ENCODE measurements at places on chromosomes 4 and X.

- DNase-seq, result no peak
Measured at GRCh38 chr4:47221721-47222120, 190.4 kb downstream of the GABRB1 start.

DNA sequence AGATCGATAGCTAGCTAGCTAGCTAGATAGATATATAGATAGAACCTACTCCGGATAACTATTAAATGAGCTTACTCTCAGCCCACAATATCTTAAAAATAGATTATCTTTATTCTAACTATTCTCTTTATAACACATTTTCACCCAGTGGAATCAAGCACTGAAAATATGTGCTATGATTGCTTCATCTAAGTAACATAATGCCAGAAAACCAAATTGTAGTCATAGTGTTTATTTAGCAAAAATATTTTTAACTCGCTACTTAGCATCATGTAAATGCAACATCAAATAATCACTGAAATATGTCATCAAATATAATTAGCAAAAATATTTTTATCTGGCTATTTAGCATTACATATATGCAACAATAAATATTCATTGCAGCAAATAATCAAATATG, 1.5 kb downstream of the TMEM156 start:
- no peak for DNase-seq

DNA sequence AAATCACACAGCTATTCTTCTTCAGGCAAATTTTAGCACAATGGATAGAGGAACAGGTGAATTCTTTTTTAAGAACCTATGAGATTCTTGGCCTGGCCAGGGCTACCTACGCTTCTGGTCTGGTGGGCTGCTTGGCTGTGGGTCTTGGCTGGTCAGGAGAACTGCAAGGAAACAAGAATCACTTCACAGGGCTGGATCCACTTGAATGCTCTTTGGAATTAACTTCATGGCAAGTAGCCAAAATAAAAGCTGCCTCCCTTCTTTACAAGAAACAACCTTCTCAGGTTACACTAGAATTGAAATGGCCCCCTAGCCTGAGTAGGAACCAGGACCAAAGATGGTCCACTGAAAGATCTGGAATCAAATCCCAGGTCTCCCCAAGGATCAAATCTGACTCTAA, 519.1 kb downstream of the IQCM start:
- no peak for DNase-seq

- DNase-seq, result no peak
Measured at GRCh38 chr4:3213106-3213425, 35.9 kb upstream of the MSANTD1 start.

GRCh38 chr4:84733343-84734033, 150.6 kb downstream of the CDS1 start:
- DNase-seq, result no peak

DNA sequence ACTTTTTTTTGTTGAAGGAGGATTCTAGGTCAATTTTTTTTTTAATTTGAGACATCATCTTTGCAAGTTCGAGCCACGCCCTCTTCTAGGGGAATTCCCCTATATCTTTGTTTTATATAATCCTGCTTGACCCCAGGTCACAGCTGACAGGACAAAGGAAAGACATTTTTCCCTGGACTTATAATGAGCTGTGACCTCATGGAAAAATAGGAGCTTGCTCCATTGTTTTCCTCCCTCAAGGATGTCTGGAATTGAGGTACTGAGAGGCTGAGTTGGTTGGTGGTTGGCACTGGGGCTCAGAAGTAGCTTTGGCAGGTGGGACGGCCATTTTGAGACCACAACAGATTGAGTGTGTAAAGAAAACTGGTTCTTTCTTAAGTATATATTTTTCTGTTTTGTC, 49.0 kb downstream of the GBA3 start:
- DNase-seq, result no peak

DNA sequence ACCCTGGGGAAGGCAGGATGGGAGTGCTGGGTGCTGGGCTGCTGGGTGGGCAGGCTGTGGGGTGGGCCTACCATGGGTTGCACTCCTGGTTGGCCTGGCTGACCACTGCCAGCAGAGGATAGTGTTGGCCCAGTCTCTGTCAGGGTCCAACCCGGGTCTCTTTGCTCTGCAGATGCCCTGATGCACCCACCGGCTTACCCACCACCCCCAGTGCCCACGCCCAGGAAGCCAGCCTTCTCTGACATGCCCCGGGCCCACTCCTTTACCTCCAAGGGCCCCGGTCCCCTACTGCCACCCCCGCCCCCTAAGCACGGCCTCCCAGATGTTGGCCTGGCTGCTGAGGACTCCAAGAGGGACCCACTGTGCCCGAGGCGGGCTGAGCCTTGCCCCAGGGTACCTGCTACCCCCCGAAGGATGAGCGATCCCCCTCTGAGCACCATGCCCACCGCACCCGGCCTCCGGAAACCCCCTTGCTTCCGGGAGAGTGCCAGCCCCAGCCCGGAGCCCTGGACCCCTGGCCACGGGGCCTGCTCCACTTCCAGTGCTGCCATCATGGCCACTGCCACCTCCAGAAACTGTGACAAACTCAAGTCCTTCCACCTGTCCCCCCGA, 14.2 kb upstream of the ADD1 start:
- no peak for DNase-seq

- DNase-seq, result no peak
Measured at GRCh38 chrX:24216827-24217226, 67.3 kb downstream of the ZFX start.

- DNase-seq, result peak; percentile 60
Measured at GRCh38 chr4:121255986-121256750, 92.0 kb upstream of the TNIP3 start.

DNA sequence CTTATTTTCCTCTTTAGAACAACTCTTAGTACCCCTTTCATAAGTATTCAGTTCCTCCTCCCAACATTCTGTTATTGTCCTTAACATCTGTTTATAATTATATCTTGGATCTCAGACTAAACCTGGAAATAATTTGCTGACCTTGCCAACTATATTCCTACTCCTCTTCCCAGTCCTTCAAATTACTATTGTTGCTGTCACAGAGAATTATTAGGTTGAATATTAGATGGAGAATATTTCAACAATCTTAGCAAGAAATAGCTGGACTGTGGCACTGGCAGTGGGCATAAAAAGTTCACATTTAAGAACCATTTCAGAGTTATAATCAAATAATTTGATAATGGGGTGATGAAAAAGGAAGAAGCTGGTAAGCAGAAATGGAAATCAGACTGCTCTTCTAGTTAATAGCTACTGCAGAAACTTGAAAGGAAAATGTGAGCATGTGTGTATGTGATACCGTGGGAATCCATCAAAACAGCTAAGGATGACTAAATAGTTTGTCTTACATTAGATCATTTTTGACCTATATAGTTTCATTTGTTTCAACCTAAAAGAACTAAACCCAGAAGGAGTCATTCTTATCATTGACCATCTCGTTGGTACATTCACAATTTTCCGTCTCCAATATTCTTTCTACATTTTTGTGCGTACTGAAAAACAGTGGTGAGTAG, 43.3 kb upstream of the PRDM8 start:
- DNase-seq, result no peak

DNA sequence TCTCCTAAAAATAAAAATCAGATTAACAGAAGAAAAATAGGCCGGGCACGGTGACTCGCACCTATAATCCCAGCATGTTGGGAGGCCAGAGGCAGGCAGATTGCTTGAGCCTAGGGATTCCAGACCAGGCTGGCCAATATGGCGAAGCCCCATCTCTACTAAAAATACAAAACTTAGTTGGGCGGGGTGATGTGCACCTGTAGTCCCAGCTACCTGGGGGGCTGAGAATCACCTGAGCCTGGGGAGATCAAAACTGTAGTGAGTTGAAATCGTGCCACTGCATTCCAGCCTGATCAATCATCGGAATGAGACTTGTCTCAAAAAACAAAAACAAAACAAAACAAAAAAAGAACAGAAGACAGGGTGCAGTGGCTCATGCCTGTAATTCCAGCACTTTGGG, 32.8 kb upstream of the NOCT start:
- DNase-seq, result no peak

DNA sequence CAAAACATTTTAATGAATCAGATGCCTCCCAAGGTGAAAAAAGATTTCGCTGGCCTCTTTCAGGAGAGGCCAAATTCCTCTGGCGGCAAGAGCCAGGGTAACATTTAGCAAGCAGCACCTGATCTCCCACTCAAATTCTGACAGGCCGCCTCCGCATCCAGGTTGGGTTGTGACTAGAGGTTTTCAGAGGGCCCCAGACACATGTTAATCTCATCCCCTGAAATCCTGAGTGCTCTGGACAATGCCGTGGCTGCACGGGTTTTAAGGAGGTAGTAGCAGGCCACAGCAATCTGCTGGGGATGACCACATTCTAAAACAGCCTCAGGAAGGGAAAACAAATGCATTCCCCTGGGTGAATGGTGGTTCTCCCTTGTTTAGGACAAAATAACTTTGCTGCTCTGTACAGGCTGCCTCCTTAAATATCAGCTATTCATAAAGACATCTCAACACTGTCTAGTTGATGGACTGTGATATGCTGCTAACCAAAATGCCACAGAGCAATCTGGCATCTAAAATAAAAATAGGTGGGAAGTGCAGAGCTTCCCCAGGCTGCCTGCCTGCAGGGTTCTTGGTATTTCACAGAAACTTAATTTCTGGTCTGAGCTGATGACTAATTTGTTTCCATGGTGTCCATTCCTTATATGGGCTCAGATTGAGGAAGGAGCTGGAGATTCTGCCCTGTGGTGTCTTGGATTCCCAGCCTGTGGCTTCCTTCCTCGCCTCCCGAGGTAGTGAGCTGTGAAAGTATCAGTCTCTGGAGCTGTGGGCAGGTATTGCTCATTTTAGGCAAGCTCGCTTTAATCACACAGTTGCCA, 202.0 kb downstream of the DCLK2 start:
- no peak for DNase-seq

- DNase-seq, result no peak
Measured at GRCh38 chrX:24202465-24203031, 53.0 kb downstream of the ZFX start.

GRCh38 chrX:21905313-21905712, 35.2 kb upstream of the SMS start:
- no peak for DNase-seq

GRCh38 chrX:118355225-118355920, 9.5 kb downstream of the WDR44 start:
- DNase-seq, result no peak

DNA sequence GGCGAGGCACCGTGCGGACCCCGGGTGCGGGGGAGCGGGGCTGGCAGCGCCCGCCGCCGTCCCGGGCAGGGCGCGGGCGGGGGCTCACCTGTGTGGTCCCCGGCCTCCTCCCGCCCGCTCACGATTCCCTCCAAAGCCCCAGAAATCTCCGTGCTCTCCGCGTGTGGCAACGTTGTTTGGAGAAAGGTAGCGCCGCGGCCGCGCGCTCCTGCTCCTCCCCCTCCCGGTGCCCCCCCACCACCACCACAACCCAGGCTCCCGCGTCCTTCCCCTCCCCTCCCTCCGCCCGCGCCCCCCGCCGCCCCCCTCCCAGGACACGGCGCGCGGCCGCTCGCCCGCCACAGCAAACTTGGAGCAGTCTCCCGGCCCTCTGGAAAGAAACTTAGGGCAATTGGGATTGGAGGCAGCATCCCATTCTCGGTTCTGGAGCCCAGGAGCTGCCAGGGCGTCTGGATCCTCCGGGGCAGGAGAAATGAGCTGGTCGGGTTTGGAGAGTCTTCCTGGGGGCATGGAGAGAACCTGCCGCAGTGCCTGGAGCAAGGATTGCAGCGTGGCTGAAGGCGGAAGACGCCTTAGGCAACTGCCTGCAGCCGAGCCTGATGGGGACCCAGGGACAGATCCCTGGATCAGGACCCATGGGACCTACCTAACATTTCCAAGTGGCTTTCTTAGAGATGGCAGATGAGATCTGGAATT, 855 bp downstream of the KLF3 start:
- peak; percentile 54 for DNase-seq

DNA sequence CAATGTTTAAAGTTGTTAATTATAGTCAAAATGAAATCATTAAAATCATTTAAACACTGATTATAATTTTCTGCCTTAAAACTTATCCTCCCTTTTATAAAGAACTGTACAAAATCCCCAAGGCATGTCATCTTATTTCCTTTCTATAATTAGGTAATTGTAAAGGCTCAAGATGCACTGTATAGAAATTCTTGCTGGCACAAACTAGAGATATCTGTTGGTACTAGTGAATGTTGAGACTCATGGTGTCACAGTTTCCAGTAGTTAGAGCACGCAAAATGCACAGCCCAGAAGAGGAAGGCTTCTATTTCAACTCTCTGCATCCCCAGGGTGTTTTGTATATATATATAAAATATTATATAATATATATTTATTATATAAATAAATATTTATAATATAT, 22.7 kb upstream of the PLA2G12A start:
- no peak for DNase-seq

GRCh38 chr4:1815096-1815996, 22.3 kb downstream of the FGFR3 start:
- no peak for DNase-seq

GRCh38 chrX:123230798-123231197, 46.7 kb downstream of the GRIA3 start:
- DNase-seq, result no peak

GRCh38 chr4:62814510-62815047, 1594.7 kb downstream of the TECRL start:
- DNase-seq, result no peak

GRCh38 chrX:9997041-9997440, 29.9 kb downstream of the CLDN34 start:
- no peak for DNase-seq

DNA sequence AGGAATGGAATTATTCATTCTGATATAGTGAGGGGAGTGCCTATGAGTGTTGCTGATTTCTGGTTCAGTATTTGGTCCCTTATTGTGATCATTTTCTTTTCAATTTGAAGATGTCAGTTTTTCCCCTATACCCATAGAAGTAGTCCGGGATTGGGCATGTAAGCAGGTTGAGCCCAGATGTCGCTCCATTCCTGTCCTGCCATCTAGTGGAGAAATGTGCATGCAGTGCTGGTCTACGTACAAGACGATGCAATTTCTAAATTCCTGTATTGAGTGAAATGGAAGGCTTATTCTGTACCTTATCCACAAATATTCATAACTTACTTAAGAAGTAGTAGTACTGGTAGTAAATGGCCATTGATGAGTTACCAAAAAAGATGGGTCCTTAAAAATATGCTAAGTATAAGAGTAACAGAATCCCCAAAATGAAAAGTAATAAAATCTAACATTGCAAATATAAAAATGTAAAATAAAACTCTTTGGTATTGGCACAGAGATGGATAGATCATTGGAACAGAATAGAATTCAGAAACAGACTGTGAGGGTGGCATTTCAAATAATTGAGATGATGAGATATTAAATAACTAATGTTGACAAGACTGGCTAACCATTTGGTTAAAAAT, 60.9 kb downstream of the UGT8 start:
- peak; percentile 35 for DNase-seq

- DNase-seq, result no peak
Measured at GRCh38 chr4:86975927-86976326, 41.1 kb downstream of the AFF1 start.

GRCh38 chrX:48578661-48579128, 4.4 kb downstream of the RBM3 start:
- DNase-seq, result no peak

DNA sequence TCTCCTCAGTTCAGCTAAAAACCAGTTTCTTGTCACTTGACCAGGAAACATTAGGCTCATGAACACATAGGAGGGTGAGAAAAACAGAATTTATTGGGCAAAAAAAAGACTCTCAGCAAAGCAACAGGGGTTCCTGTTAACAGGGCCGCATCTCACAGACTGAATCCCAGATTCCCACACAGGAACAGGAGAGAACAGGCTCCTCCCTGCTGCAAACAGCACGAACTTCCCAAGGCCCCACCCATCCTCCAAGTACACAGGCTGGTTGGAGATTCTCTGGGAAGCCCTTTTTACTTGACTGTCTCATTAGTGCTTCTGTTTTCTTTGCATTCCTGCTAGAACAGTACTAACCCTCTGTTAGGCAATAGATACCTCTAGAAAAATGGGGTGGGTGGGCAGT, 52.4 kb upstream of the IL21 start:
- no peak for DNase-seq

- no peak for DNase-seq
Measured at GRCh38 chrX:150205011-150205410, 158.1 kb upstream of the MAMLD1 start.

All from CD4-positive, alpha-beta T cell treated with Interleukin-12 subunit alpha and Interleukin-12 subunit beta, for 1 hour (primary cell).